ENCODE measurements at places on chromosomes 3 and 15.

- DNase-seq = no peak
Observed at GRCh38 chr3:47012342-47013230, 33.1 kb downstream of the NBEAL2 start.

DNA sequence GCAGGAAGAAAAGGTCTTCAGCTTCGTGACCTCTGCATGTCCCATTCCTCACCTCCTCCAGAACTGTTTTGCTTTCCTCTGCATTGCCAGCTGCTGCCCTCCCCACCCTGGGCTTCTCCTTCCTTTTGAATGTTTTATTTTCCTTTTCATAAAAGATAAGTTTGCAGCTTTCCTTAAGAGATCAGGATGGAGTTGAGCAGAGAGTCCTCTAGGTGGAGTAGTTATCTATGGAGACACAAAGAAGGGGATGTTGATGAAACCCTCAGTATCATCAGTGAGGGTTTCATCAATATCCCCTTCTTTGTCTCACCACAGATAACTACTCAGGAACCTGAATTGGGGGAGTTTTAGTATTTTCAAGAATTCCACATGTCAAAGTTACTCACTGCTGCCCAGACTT lies 19.0 kb upstream of the SLC25A36 start:
- DNase-seq = no peak

GRCh38 chr15:56737791-56738190 lies 4.5 kb upstream of the ZNF280D start:
- no peak for DNase-seq

DNA sequence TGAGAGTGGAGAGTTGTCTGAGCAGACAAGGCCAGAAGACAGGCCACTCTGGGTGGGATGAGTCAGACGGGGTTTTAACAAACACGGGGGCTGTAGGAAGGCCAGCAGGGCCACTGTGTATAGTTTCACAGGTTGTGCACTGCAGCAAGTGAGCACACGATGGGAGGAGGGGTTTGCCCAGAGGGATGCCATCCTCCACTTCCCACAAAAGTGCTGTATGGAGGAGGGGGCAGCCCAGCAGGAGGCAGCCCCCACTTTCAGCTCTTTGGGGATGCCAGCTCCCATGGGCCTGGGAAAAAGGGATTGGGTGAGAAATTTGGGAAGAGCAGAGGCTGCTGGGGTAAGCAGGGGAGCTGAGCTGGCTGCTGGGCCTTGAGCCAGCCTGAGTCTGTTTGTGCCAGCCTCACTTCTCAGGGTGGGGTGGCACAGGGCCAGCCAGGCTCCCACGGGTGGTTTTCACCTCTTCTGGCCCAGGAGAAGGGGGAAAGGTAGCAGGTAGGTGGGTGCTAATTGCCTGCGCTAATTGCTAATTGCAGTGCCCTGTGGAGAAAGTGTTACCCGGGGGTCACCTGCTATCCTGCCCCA lies 6.7 kb downstream of the ZBTB47 start:
- no peak for DNase-seq

GRCh38 chr3:122572940-122573412 lies 4.5 kb upstream of the PARP15 start:
- DNase-seq = no peak
